ENCODE measurements at places on chromosomes 1 and 21.

DNA sequence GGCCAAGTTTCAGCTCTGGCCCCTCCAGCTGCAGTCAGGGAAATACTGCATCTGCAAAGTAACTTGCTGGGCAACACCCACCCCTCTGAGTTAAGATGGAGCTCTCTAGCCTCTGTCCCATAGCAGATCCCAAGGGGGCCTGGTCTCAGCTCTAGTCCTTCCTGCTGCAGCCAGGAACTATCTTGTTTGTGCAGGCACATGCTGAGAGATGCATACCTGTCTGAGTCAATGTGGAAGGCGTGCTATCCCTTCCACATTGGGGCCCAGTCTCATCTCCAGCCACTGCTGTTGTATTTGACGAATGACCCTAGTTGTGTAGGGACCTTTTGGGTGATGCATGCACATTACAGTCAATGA is 76.4 kb downstream of the CTH start:
- no peak for DNase-seq

GRCh38 chr1:56496821-56497772 is 82.3 kb downstream of the PLPP3 start:
- DNase-seq, result no peak

DNA sequence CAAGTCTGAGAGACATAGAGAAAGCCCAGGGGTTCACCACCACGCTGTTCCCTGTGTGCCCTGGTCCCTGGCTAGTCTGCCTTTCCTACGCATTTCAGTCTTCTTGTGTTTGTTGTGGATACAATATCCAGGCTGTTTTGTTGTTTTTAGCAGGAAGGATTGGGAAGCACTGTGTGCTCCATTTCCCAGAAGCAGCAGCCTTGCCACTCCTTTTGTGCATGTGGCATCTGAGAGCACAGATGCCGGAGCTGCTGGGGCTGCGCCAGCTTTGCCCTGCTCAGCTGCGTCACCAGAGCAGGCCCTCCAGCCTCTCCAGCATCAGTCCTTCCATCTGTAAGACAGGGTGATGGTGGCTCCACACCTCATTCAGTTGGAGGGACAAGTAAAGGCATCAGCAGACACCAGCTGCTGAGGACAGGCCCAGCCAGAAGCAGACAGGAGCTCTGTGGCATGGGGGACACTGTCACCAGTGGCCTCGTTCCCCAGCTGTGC is 94.4 kb upstream of the COL6A1 start:
- DNase-seq, result peak; percentile 61

DNA sequence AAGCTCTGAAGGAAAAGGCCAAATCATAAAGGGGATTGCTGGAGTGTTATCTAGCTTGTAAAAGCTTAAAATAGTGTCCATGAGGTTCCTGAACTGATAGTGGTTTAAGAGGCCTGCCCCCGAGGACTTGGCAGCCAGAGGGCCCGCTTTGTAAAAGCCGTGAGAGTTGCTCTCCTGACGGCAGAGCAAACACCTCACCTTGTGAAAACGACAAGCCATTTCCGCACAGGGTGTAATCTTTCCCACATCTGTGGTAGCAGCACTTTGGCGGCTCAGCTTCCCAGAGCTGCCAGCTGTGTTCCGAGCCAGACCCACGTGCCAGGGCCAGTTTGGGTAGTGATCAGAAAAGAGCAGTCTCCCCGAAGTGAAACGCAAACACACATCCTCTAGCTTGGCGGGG is 37.0 kb downstream of the SERBP1 start:
- no peak for DNase-seq

GRCh38 chr1:9853249-9853595 is 29.5 kb upstream of the CLSTN1 start:
- no peak for DNase-seq

- no peak for DNase-seq
Measured at GRCh38 chr1:75338616-75339483, 204.7 kb downstream of the LHX8 start.

- DNase-seq, result no peak
Measured at GRCh38 chr1:179230721-179231120, 1.2 kb upstream of the ABL2 start.

GRCh38 chr1:190144650-190145049 is 333.0 kb downstream of the BRINP3 start:
- DNase-seq, result no peak

DNA sequence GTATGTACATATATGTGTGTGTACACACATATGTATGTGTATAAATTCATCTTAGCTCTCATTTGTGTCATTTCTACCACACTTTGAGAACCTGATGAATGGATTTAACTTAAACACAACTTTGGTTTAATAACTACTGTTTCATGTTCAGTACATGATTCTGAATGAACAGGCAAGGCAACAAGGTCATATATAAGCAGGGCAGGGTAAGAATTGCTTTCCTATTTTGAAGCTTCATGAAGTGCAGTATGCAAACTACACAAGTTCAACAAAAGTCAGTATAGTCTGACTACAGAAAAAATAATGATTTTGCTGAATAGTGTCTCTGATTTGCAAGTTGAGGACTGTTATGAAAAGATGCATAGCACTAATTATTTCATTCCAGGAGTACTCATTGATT is 127.6 kb downstream of the KCNK2 start:
- DNase-seq, result no peak

DNA sequence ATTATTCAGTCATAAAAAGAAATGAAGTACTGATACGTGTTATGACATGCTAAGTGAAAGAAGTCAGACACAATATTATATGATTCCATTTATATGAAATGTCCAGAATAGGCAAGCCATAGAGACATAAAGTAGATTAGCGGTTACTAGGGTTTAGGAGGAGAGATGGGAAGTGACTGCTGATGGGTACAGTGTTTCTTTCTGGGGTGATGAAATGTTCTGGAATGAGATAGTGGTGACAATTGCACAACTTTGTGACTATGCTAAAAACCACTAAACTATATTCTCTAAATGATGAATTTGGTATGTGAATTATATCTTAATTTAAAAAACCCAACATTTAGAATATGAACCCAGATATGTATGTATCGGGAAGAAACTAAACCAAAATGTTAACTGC is 27.6 kb downstream of the IPP start:
- no peak for DNase-seq

DNA sequence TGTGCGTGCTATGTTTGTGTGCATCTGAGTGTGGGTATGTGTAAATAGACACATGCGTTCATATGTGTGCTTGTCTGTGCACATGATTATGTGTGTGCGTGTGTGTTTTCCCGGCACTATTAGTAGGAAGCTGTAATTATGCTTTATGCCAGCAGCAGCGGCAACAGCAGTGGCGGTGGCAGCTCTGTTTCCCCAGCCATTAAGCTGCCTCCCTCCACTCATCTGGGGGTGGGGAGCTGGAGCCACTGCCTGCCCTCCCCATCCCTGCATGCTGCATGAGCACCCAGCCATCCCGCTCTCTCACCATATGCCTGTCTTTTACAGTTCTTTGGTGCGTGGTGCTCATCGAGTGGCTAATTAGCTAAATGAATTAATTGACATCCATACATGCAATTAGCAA is 30.5 kb upstream of the ACOT11 start:
- DNase-seq, result no peak

DNA sequence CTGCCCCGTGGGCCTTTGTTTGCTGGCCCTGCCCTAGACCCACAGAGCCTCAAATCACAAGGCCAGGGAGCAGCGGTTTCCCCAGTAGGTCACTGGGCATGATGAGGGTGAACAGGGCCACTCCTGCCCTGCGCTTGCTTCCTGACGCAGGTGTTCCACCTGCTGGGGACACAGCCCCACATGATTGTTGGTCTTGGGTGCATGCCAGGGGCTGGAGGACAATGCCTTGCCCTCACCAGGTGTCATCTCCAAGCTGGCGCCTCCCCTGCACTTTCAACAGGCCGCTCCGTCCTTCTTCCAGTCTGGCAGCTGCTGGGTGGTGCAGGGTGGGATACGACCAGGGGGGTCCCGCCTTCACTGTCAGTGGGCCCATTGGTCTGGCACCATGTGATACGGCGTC is 24.3 kb downstream of the IL10RB start:
- DNase-seq, result no peak

DNA sequence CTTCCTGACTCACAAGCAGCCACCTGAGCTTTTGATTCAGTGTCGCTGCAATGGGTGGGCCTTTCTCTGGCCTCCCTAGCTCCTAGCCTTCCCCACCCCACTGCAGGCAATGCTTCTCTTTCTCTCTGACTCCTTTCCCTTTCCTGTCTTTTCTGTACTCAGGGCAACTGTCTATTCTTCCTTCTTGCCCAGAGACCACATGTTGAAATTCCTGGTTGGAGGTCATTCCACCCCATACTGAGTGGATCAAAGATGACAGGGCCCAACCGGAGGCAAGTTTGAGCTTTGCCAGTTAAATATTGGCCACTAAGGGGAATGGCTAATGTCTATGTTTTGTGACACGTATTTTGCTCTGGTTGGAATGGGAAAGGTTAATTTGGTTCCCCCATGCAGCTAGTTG is 65.2 kb upstream of the ARID1A start:
- DNase-seq, result no peak

GRCh38 chr21:38498057-38498833 is at the start of gene ERG:
TSS of gene ERG (minus strand) at chr21:38498477. CDS start at chr21:38498380, 97 bp downstream.
- no peak for DNase-seq

- no peak for DNase-seq
Measured at GRCh38 chr1:2570332-2570731, 14.2 kb downstream of the TNFRSF14 start.

DNA sequence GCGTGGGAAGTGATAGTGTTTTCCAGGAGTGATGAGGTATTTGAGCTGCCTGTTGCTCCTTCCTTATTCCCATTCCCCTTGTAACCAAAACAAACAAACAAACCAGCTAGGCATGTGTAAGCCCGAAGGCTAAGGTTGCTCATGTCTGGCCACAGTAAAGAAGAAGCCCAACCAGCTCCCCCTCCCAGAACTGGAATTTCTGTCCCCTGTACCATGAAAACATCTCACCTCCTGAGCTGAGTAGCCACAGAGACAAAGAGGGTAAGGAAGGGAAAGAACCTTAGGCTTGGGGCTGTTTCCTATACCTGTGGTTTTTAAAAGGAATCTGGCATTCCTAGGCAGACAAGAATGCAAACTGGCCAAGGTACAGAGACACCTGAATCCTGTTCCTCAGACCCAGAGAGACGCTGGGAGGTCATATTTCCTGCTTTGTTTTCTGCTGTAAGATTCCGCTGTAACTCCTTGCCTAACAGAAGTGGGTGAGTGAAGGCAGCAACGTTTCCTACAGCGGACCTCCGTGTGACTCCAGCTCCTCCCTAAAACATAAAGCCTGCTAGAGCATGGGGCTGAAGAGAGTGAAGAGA is 41.7 kb upstream of the RAB4A start:
- DNase-seq, result peak; percentile 11

DNA sequence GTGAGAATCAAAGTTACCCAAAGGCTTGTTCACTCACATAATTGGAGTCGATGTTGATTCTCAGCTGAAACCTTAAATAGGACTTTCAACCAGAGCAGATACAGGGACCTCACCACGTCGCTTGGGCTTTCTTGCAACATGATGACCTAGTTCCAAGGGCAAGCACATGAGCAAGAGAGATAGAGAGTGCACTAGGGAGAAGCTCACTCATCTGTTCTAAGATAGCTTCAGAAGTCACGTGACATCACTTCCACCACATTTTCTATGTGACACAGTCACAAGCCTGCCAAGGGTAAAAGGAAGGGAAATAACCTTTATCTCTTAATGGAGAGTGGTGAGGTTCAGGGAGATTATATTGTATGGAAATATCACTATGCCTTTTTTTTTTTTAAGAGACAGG is 470.1 kb upstream of the PLXNA2 start:
- DNase-seq, result no peak

DNA sequence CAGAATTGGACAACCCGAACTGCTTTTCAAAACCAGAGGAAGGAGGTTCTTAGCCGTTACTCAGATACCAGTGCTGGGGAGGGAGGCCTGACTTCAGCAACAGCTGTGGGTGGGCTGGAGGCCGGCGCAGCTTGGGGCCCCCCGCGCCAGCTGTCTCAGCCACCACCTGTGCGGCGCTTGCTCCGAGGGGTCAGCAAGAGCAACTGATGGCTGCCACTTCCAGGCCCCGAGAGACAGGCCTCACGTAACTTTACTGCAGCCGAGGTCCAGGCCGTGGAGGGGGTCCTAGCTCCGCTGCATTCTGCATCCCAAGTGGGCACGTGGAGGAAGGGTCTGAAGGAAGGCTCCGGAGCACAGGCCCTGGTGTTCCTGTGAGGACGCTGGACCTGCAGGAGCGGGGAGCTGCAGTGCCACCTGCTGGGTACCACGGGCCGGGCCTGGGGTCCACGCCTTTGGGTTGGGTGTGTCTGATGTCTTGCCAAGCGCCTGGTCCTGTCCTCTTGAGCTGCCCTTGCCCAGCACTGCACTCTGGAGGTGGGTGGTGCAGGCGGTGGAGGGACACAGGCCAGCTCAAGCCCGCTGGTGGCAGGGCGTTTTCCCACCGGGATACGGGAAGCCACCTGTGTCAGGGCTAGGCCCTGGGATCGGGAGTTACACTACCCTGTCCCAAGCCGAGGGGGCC is 9.8 kb downstream of the THAP3 start:
- DNase-seq, result peak; percentile 38

DNA sequence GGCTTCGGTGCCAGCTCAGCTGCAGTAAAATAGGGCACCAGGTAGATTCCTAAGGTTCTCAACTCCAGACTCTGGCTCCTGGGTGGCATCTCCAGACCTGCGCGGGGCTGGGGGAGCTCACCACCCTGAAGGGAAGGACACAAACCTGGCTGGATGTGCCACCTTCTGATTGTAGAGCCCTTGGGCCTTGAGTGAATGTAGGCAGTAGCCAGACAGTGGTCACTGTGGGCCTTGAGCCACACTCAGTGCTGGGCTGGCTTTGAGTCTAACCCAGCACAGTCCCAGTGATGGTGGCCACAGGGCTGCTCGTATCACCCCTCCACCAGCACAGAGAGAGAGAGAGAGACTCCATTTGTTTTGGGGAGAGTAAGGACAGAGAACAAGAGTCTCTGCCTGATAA is 38.0 kb upstream of the SH3GLB1 start:
- DNase-seq, result no peak

DNA sequence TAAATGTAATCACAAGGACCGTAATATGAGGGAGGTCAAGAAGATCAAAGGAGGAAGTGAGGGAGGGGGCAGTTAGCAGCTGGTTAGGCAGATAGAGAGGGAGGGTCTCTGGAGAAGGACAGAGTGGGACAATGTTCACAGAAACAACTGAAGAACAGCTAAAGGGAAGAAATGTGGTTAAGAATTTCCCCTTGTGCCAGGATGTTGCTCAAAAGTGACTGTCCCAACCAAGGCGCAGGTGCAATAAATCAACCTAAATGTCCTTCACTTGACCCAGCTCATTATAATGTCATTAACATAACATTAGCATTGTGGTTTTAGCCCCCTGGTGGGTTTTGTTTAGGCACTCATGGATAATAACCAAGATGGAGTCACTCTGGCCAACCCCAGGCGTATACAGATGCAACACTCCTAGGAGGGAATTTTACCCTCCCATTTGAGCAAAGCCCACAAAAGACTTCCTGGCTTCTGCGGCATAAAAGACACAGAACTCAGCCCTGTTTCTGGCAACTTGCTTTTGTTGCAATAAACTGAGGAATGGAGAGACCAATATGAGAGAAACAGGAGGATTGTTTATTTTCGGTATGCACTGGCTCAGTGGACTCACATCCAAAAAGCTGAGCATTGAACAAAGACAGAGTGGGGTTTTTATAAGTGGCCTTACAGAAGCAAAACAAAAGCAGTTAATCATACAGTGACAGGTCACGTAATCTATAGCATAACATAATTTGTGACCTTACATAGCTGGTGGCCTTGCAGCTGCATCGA is 7.3 kb upstream of the CA6 start:
- DNase-seq, result no peak

All from naive thymus-derived CD8-positive, alpha-beta T cell (primary cell).